ENCODE measurements at places on chromosomes 7 and 10.

GRCh38 chr7:22001345-22002004, 55.8 kb upstream of the CDCA7L start:
- DNase-seq, result no peak

GRCh38 chr10:132670546-132671227, 115.3 kb downstream of the NKX6-2 start:
- no peak for DNase-seq

DNA sequence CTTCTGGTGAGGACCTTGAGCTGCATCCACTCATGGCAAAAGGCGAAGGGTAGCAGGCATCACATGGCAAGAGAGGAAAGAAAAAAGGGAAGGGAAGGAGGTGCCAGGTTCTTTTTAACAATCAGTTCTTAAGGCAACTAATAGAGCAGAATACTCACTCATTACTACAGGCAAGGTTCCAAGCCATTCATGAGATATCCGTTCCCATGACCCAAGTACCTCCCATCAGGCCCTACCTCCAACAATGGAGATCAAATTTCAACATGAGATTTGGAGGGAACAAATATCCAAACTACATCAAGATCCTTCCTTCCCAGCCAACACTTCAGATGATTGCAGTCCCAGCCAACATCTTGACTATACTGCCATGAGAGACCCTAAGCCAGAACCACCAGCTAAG, 38.9 kb upstream of the YAE1 start:
- DNase-seq, result no peak

- DNase-seq, result no peak
Measured at GRCh38 chr10:71635867-71636266, 83.7 kb downstream of the C10orf105 start.

GRCh38 chr7:82443036-82443546, 486 bp downstream of the CACNA2D1 start:
- DNase-seq, result peak; percentile 3

DNA sequence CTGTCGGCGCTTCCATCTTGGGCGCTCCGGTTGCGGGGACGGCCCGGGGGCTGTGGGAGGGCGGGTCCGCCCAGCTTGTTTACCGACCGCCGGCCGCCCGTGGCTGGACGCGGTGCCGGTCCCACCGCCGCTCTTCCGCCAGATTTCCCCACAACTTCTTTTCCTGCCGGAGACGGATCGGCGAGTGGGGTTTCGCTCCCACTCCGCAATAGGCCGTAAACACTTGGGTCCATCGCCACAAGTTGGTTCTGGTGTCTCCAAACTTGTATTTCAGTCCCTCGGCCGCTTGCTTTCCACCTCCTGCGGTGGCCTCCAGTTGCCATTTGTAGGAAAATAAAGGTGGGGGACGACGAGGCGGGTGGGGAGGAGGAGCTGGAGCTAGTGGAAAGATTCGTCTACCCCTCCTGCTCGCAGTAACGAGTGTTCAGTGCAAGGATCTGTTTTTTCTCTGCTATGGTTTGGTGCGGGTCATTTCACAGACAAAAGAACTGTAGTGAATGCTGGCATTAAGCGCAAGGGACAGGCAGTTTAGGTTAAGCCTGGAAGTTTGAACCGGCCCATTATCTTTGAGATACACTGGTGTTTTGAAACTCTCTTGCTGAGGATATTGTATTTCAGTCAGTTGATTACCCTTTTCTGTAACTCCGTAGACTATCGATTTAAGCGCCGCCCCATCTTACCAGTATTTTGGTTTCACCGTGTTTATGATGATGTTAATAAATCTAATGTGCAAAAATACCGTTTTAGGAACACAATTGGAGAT, 24.3 kb upstream of the ZRANB1 start:
- DNase-seq, result peak; percentile 33

GRCh38 chr10:94131885-94132284, 138.2 kb downstream of the PLCE1 start:
- no peak for DNase-seq

- no peak for DNase-seq
Measured at GRCh38 chr10:125397608-125398007, 237.2 kb upstream of the CTBP2 start.

GRCh38 chr10:101807158-101807557, 11.1 kb downstream of the OGA start:
- no peak for DNase-seq

Data from activated CD4-positive, alpha-beta T cell treated with anti-CD3 and anti-CD28 coated beads, Interleukin-2, amount 50 U/mL, for 48 hours (primary cell).